CD4-positive, alpha-beta T cell treated with Interleukin-17A for 4 hours (primary cell): ENCODE measurements at places on chromosomes 2 and 18.

DNA sequence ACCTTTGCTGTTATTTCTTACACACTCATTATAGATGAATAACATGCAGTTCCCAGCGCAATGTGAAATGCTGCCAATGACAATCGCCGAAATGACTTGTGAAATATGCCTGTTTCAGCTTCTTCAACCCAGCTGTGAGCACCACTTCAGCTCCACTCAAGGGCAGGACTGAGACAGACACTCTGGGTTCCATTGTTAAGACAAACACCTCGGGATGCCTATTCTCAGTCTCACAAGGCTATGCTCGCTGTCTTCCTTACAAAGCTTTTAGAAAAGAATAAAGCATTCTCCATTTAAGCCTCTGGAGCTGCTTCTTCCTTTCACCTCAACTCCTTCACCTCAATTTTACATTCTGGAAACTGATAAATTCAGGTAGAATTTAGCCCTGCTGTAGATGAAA is 4.2 kb downstream of the CBLN2 start:
- DNase-seq: no peak

DNA sequence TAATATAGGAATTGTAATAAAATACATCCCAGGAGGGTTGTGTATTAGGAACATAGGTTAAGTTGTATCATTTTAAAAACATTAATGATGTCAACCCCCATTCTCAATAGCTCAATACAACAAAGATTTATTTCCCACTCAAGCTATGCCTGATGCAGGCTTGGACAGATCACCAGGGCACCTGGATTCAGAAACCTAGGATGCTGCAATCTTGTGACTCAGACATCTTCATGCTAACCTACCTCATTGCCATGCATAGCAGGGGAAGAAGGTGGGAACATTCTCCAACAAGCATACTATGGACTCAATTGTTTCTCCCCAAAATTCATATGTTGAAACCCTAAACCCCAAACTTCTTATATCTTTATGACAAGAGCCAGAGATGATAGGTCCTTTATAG is 244.2 kb downstream of the CD226 start:
- no peak for DNase-seq

- DNase-seq: peak; percentile 4
These were observed 634 bp downstream of the PTPRM start for GRCh38 chr18:7567474-7568425.

- no peak for DNase-seq
These were observed 159.9 kb downstream of the PRPF40A start for GRCh38 chr2:152557273-152557888.

GRCh38 chr2:163515836-163516235 is 220.0 kb downstream of the FIGN start:
- DNase-seq: no peak

GRCh38 chr2:125471963-125472362 is 1184.0 kb upstream of the GYPC start:
- DNase-seq: no peak

DNA sequence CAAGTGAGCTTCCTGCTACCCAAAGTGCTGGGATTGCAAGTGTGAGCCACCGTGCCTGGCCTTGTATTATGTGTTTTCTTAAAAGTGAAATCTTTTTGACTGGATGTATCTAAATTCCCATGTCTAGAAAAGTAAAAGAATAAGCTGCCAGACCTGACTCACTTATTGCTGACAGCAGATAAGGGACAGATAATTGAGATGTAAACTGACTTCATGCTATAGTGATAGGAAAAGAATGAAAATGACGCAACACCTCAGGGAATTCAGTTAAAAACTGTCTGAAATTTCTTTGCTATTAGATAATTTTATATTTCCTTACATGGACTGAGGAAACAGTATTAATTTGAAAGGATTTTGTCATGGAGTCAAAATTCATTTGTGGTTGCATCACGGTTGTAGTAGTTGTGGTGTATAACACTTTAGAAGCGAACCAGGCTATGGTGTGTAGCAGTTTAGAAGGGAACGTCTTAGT is 19.4 kb downstream of the TTC27 start:
- DNase-seq: no peak

DNA sequence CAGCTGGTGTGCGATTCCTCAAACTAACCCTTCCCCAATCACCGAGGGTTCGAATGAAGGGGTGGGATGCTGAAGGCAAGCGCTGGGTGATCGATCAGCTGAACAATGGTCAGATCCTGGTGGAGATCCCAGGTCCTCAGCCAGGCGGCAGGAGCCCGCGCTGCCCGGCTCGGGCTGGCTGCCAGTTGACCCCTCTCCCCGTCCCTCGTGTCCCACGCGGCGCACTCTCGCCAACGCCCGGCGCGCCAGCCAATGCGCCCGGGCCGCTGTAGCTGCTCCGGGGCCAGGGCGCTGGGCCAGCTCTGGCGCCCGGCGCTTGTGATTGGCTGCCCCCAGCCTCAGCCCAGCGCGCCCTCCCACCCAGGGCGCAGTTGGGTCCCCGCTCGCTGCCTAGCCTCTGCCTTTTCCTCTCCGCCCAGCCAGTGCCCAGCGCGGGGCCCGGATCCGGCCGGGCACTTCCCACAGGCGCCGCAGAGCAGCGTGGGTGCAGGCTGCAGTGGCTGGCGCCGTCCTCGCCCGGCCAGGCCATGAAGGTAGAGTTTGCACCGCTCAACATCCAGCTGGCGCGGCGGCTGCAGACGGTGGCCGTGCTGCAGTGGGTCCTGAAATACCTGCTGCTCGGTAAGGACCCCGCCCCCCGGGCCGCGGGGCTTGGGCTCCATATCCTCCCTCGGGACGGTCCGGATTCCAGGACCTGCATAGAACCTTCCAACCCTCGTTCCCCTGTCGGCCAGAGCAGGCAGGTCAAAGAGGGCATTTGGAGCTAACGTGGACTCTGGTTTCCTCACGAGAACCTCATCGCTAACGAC is at the start of gene MOGAT1:
Gene MOGAT1, plus strand, starts transcription at position 400 of the 809 bp plus-strand sequence. Its CDS starts 128 bp downstream, at position 528.
- DNase-seq: no peak

DNA sequence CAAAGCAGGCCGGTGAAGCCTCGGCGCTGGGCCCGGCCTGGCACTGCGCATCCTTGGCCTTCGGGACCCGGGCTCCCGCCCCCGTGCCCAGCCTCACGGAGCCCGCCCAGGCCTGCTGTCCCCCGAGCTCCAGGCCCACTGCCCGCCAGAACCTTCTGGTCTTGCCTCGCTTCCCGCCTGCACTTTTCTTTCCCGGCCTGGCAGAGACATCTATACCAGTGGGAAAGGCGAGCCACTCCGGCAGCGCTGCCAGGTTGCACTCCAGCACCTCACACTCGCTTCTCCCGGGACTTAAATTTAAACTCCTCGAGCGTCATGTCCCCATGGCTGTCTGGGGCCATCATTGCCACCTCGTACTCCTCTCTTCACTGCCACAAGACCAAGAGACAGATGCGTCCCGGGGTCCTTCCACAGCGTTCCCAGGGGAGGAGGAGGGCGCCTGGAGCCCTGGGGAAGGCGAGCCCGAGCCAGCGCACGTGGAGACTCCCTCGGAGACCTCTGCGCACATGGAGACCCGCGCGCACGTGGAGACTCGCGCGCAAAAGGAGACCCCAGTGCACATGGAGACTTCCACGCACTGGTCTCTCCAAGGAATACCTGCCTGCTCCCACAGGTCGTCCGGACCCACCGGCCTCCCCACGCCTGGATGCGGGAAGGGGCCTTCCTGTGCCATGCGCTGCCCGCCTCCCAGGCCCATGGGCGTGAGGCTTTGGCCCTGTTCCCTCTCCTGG is 253.1 kb upstream of the SALL3 start:
- no peak for DNase-seq

DNA sequence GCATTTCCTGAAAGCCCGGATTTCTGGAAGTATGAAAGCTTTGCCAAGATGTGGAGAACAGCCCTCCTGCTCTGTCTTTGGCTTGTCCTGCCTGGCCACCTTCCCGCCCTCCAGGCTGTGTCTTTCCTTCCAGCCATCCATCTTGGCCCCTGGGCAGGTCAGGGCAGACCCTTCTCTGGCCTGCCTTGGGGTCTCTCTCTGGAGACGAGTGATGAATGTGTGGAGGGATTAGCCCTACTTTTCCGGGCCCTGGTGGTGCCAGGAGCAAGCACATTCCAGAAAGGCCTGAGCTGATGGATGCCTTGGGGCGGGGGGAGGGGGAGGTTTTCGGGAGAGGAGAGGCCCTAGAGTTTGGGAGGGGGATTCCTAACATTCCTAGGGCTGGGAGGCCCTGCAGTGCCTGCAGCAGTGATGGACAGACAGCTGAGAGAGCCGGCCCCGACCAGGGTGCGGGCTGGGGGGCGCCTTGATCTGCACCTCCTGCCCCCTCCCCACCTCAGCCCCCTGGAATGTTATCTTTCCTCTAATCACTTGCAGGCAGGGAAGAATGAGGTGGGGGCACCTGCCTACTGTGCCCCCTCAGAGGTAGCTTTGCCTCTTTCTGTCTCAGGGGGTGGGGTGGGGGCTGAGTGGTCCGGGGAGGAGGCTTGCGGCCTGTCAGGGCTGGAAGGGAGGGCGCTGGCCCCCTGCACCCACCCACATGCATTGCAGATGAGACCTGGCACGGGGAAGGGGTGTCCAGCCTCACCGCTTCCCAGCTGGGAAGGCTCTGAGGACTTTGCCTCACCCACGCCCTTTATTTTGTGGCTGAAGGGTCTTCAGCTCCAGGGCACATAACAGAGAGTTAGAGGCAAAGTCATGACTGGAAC is 156.2 kb downstream of the DDX1 start:
- no peak for DNase-seq

DNA sequence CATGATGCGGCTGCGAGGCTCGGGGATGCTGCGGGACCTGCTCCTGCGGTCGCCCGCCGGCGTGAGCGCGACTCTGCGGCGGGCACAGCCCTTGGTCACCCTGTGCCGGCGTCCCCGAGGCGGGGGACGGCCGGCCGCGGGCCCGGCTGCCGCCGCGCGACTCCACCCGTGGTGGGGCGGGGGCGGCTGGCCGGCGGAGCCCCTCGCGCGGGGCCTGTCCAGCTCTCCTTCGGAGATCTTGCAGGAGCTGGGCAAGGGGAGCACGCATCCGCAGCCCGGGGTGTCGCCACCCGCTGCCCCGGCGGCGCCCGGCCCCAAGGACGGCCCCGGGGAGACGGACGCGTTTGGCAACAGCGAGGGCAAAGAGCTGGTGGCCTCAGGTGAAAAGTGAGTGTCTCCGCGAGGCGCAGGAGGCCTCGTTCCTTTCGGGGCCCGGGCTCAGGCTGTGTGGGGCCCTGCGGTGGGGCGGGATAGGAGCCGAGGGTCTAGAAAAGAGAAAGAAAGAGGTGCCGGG is 520 bp downstream of the GLS start:
- DNase-seq: no peak

DNA sequence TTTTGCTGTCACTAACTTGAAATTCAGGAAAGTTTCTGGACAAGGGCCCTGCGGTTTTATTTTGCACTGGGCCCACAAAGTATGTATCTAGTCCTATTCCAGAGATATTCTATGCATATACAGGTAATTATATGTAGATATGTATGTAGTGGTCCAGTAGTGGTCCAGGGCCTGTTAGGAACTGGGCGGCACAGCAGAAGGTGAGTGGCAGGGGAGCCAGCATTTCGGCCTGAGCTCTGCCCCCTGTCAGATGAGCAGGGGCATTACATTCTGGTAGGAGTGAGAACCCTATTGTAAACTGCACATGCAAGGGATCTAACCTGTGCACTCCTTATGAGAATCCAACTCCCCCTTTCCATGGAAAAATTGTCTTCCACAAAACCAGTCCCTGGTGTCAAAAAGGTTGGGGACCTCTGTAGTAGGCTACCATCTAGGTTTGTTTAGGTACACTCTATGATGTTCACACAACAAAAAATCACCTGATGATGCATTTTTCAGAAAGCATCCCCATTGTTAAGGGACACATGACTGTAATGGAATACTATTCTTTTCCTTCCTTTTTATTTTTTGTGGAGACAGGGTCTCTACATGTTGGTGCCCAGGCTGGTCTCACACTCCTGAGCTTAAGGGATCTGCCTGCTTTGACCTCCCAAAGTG is 2.8 kb upstream of the PPP4R3B start:
- DNase-seq: peak; percentile 15

- DNase-seq: no peak
These were observed 161.2 kb upstream of the PIEZO2 start for GRCh38 chr18:11310476-11311086.

GRCh38 chr2:185127412-185127811 is 529.1 kb downstream of the ZNF804A start:
- no peak for DNase-seq

DNA sequence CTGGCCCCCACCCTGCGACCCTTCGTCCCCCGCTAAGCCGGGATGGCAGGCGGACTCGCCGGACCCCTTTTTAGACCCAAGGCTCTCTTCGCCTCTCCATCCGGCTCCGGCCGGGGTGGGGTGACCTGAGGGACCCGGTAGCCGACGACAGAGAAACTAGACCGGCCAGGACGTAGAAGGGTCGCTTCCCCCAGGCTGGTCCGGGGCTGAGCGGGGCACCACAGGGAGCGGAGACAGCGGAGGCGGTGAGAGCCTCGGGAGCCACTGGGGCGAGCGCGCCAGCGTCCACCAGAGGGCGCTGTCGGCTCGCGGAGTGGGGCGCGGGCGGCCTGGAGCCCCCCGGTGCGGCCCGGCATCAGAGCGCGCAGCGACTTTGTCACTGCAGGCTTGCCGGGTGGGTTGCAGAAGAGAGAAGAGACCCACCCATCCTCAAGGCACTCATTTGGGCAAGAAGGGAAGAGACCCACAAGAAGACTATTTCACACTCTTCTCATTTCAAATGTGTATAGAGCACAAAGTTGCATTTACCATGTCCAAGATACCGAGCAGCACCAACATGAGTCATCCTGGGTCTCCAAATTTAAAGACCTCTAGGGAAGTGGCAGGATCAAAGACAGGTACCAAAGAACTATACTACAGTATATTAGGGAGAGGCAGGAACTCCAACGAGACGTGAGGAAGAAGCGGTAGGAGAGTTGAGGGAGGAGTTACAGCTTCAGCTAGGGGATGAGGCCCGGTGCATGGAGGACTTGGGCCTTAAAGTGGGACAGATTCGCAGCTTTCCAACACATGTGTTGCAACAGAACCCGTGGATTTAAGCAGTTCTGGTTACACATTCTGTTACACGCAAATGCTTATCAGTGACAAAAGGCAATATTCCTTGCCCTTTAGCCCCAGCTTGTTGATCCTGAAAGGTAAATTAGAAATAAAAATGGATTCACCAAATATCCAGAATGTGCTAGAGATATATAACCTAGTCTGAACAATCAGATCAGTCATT is 7.6 kb upstream of the PRKCE start:
- DNase-seq: peak; percentile 85

GRCh38 chr18:25614168-25614567 is 262.2 kb upstream of the ZNF521 start:
- DNase-seq: no peak

- DNase-seq: no peak
These were observed 48.4 kb downstream of the TANK start for GRCh38 chr2:161208527-161209139.

GRCh38 chr2:105062158-105062557 is 24.3 kb downstream of the MRPS9 start:
- no peak for DNase-seq

DNA sequence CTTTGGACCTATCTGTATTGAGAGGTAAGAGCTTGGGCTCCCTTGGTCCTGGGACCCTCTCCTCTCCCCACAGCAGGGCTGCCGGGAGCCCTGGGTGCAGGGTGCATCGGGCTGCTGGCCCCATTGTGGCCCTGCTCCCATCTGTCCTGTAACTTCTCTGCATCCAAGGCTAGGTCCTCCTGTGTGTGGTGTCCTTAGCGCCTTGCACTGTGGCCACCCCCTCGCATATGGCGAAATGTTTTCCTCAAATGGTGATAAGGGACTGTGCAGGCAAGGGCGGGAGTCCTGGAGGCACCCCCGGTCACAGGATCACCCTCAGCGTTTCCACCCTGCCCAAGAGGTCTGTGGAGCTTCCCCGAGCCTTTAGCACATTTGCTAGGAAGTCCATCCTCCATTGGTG is 208.2 kb downstream of the SH3RF3 start:
- no peak for DNase-seq
